ENCODE measurements at places on chromosomes 11 and 22.

DNA sequence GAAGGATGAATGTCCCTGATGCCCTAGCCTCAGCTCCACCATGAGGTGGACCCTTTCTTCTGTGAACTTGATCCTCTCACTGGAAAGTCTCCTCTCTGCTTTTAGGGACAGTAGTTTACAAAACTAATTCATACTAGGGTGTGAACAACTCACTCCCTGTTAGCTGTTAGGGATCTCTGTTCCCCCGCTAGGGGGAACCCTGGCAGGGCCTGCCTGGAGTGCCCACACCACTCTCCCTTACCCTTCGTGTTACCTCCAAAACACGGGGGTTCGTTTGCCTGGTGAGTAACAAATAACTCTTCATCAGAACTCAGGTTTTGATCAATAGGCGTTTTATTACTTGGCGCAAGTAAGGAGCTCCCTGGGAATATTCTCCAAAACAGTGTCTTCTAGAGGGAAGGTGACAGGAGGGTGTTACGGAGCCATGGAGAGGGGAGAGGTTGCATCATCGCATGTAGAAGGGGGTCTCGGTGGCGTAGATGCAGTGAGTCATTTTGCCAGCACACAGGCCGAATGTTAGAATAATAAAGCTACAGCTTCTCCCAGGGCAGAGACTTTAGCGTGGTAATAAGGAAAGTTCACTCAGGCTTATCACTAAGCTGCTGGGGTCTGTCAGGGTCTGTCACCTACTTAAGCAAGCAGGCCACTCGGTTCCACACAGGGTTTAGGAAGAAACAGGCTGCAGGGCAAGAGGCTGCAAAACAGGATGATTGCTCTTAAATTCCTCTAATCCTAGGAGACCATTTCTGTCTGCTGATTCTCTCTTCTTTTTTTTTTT lies 45.8 kb downstream of the C11orf96 start:
- DNase-seq, result no peak

- DNase-seq, result no peak
Measured at GRCh38 chr22:32696089-32696488, 105.4 kb upstream of the TIMP3 start.

GRCh38 chr11:103652013-103652412 lies 384.4 kb upstream of the DDI1 start:
- DNase-seq, result peak; percentile 40

GRCh38 chr11:8347978-8348377 lies 84.3 kb upstream of the LMO1 start:
- no peak for DNase-seq

DNA sequence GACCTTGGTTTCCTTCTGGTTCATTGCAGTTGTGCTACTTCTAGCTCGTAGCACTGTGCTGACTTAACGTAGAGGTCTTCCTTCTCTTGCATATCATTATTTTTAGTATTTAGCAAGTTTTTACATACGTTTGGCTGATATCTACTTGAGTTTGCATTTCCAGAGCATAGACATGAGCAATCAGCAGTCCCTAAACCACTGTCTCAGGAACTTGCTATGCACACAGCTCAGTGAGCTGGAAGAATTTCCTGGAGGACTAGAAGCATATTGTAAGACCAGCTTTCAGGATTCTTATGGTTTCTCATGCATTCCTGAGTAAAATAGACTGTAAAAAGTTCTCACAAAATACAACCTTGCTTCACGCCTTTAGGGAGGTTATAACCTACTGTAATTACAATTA lies 226.7 kb upstream of the PDGFD start:
- no peak for DNase-seq

GRCh38 chr22:38935023-38935422 lies 22.4 kb upstream of the APOBEC3A start:
- no peak for DNase-seq

DNA sequence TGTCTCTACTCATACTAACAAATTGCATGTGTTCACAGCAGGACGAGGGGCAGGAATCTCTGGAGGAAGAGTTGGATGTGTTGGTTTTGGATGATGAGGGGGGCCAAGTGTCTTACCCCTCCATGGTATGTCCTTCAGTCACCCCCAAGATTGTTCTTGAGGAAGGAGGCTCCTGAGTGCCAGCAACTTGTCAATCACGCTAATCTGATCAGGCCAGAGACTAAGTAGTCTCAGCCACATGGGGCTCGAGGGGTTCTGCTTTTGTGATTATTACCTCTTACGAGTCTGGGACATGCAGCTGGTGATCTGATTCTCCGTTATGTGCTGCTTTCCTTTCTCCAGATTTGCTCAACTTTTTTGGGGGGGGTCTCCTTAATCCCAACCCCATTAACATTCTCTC lies 54.3 kb downstream of the CTNND1 start:
- no peak for DNase-seq

- DNase-seq, result no peak
Measured at GRCh38 chr11:130390071-130390758, 38.2 kb downstream of the ADAMTS8 start.

DNA sequence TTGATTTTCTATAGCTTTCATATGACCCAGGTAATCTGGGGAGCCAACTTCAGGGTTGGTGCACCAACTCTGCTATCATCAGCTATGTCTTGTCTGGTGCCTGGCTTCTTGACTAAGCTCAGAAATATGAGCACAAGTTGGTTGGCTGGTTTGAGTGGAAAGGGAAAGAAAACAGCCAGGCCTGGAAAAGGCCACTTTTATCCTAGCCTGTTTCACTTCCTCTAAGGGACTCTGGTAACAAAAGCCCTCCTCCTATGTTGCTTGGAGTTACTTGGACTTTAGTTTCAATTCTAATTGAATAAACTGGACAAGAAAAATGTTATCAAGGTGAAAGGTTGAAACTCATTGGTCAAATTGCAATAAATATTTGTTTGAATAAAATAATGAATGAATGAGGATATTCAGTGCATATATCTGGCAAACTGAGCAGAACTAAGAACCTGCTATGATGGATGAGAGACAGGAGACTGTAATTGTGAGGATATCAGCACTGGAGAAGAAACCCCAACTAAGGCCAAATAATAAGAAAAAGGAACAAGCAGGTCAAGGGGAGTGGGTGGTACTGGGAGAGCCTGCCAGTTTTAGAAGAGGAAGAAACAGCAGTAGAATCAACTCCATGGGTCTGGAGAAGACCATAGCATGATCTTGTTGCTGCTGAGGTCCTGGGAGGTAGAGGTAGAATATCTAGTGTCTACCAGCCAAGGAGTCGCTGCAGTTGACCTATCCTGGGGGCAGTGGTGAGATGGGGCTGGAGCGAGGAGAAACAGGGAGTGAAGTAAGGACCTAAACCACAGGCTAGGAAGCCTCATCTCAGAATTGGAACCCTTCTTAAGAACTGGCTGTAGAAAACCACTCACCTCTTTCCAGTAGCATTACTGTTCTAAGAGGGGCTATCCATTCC lies 8.2 kb downstream of the ROBO4 start:
- no peak for DNase-seq

DNA sequence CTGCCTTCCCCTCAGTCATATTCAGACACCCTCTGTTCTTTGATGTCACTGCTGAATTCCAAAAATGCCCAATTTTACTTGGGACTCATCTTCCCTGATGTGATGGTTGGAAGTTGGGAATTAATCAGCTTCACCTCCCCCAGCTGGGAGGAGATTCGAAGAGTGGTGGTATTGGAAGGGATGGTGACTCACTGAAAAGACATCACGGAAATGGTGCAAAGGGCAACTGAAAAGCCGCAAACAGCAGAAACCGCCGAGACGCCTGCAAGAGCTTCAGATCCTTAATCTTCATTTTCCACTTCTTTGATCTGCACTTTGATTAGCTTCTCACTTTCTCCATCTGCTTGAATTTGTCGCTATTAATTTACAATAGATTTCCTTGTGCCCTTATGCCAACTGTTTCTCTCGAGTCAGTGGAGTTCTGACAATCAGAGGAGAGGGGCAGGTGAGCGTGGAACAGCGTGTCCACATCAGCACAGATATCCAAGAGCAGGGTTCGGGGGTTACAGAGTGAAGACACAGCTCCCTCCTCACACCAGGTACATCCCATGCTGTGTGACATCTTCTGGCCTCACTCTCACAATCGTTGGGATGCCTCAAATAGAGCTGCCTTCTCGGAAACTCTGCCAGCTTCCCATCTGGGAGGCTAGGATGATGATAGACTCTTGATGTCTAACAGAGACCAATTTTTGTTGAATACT lies 325.4 kb downstream of the BRD1 start:
- peak; percentile 3 for DNase-seq

DNA sequence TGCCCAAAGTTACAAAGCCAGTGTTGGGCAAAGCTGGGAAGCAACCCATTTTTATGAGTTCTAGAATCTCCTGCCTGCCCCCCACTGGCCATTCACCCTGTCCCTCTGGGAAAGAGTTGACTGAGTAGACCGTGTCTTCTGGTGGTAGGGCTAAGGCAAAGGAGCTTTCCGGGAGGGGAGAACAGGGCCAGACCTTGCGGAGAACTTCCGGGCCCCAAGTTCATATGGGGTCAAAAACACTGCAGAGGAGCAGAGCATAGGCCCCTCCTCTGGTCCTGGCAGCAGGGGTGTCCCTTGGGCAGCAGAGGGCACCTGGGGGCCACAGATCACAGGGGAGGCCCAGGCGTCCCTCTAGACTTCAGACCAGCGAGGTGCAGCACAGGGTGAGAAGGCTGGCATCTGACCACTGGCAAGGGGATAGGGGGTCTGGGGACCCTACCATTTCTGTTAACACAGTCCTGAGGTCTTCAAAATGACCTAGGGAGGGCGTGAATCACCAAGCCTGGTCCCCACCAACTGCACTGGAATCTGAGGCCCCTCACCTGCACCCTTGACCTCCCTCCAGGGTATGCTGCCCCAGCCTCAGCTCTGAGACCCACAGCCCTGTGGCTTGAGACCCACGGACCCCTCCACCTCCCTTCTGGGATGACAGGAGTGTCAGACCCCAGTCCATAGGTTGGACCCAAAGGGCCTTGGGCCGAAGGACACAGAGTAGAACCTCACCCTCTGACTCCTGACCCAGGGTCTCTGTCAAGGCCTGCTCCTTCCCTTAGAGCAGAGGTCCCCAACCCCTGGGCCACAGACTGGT lies 1.3 kb upstream of the ARAP1 start:
- DNase-seq, result no peak

GRCh38 chr11:98409069-98409468 lies 611.7 kb upstream of the CNTN5 start:
- no peak for DNase-seq

GRCh38 chr11:119700030-119700429 lies 29.0 kb downstream of the NECTIN1 start:
- DNase-seq, result no peak

DNA sequence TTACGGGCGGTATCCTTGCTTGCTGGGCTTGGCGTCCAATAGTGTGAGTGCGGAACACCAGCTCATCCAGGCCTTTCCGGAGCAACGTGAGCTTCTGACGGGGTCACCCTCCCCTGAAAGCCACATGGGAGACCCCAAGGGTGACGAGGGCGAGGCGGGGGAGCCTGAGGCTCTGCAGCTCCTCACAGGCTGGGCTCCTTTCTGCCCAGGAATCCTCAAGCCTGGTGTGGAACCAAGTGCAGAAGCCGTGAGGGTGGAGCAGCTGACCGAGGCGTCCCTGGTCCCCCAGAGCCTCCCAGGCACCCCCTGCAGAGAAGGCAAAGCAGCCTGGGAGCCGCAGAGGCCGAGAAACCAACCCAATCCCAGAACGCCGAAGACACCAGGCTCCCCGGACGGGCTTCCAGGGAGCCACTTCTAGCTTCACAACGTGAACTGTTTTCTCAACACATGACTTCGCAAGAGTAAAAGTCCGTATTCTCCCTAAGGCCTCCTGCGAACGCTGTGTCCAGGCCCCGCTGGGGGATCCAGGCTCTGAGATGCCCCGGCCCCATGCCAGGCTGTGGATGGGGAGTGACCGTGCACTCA lies 530.3 kb downstream of the BRD1 start:
- DNase-seq, result no peak

DNA sequence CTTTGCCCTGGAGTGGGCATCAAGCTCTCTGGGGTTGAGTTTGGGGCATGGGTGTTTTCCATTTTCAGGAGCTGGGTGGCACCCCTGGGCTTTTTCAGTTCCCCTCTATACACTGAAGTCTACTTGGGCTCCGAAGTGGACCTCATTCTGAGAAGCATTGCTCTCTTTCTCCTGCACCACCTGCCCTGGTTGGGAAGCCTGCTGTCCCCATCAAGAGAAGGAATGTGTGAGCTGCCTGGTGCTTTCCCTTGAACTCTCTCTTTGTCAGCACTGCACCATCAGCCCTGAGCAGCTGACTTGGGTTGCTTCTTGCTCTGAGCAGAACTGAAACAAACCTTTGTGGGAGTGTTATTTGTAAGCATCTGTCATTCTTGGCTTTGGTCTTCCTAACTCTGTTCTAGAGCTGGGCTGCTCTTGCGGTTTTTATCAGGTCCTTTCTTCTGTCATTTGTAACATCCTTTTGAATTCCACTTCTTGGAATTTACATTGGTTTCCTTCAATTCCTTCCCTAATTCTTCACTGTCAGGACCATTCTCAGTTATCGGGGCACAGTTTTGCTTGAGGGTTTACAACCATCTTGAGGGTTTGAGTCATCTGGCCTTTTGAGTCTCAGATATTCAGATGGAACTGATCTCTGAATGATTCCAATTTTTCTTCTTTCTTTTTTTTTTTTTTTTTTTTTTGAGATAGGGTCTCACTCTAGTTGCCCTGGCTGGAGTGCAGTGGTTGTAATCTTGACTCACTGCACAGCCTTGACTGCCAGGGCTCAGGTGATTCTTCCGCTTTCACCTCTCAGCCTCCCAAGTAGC lies 20.5 kb downstream of the UBE2L3 start:
- DNase-seq, result no peak

GRCh38 chr11:56522008-56522407 lies 21.0 kb downstream of the OR5M11 start:
- no peak for DNase-seq

DNA sequence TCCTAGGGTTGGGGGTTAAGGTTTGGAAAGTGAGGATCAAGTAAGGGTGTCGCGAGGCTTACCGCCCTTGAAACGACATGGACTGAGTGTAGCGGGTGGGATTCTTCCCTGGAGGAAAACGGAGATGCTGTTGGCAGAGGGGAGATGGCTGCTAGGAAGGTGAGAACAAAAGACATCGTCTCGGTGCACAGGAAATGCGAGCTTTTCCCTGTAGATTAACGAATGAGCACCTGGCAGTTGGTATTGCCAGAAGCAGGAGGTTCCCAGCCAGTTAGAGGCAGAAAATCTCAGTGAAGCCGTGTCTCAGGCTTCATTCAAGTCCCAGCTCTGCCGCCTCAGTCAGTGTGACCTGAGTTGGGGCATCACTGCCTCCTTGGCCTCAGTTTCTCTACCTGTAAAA lies 1.4 kb upstream of the LHFPL7 start:
- no peak for DNase-seq

DNA sequence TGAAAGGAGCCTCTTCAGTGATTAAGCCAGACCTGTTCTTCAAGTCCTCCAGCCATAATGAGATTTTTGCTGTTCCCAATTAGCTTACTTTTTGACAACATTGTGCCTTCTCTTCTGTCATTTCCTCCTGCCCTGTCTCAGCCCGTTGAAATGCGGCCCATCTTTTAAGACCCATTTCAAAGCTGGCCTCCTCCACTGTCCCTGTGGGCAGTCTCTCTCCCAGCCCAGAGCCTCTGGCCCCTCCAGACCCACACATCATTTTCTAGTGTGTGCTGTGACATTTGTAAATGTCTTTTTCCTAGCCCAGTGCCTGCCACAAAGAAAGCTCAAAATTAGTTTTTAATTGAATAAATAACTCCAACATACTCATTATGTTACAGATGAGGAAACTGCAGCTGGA lies 70.9 kb downstream of the BUD13 start:
- no peak for DNase-seq

All from HS-27A (cell line).